Left ventricle myocardium superior (tissue), 1 donor: ENCODE measurements at places on chromosomes 4 and X. TPM values are rescaled to one million over a fixed set of nuclear protein-coding genes. Genes with fewer than 3 reads are reported as not detected.
A peak's percentile ranks its signal among the peaks of the same experiment; 100 is the strongest.

GRCh38 chr4:69831270-69831627, 28.7 kb downstream of the SULT1E1 start:
- DNase-seq, result no peak

PFKFB1 gene
- 0.22 TPM for total RNA-seq

- DNase-seq, result no peak
Measured at GRCh38 chr4:153937289-153937688, 148.4 kb upstream of the SFRP2 start.

HTN1 gene
- not detected for total RNA-seq

PACRGL gene
- total RNA-seq, result 6.2 TPM

- DNase-seq, result peak; percentile 77
Measured at GRCh38 chr4:147019091-147019490, 73.4 kb upstream of the TTC29 start.

PSMD10 gene
- 18.9 TPM for total RNA-seq

LNX1 gene
- 9.1 TPM for total RNA-seq

- DNase-seq, result no peak
Measured at GRCh38 chr4:108919226-108919893, 156.5 kb upstream of the ETNPPL start.

- no peak for DNase-seq
Measured at GRCh38 chr4:61203436-61203790, 3.3 kb downstream of the ADGRL3 start.
